Right cardiac atrium (tissue), 5 donors: ENCODE measurements at places on chromosomes 6 and 20. TPM values are rescaled to one million over a fixed set of nuclear protein-coding genes. Genes with fewer than 3 reads are reported as not detected.
A peak's percentile ranks its signal among the peaks of the same experiment; 100 is the strongest.

- no peak for DNase-seq
These were observed 7.2 kb upstream of the UQCC2 start for GRCh38 chr6:33718713-33719112.

HDDC2 gene
- total RNA-seq: 103 TPM

- DNase-seq: no peak
These were observed 81.0 kb downstream of the NDUFAF5 start for GRCh38 chr20:13865791-13866351.

GRCh38 chr6:1436334-1437306 is 47.2 kb downstream of the FOXF2 start:
- DNase-seq: no peak

GRCh38 chr20:54642864-54643667 is 167.7 kb downstream of the DOK5 start:
- DNase-seq: no peak

CD24 gene
- total RNA-seq: 0.60 TPM

- DNase-seq: peak; percentile 86
These were observed 88.3 kb downstream of the CEBPB start for GRCh38 chr20:50278684-50279531.

DNA sequence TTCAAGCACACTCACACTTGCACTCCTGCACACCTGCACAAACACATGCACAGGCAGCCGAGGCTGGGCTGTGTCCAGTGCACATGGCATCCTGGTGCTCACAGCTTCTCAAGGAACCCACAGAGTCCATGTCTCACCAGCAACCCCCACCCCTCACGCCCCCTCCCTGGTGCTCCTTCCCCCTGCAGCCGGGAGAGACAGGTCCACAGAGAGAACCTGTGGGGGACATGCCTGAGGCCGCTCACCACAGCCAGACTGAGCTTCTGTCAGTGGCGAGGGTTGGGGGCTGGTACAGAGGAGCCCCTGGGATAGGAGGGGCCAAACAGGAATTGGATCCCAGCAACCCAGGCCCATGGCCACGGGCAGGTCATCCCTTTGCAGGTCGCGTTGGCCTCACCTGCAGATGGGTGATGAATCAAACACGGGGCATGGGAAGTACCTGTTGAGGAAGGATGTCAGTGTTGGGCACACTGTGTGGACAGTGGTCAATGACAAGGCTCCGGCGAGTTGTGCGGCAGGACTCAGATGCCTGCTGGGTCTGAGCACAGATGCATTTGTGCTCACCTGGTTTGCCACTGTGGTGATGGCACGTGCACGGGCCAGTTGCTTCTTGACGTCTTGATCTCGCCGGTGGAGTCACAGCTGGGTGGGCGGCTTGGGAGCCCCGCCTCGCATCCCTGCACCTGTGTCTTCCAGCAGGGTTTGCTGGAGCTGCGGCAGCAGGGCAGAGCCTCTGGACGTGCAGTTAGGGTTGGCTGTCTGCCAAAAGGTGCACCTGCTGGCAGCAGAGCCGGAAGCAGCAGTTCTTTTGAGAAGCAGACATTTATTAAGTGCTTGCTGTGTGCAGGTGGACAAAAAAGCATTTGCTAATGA is 113.0 kb downstream of the ERMARD start:
- DNase-seq: no peak

DNA sequence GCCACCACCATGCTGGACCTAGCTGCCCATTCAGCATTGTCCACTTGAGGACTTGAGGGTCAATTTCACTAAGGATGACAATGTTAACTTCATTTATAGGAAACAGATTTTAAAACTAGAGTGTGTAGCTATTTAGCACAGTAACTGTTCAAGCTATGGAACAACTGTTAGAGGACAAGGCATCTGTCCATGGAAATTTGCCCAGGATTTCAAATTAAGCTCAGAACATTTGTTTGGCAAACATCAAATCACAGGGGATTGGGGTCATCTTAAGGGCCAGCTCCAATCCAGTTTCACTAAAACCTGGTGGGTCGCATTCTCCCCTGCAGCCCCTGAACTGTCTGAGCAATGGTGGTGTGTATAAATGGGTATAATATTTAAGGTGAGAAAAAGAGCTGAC is 35.1 kb downstream of the PM20D2 start:
- DNase-seq: no peak

- no peak for DNase-seq
These were observed 9.2 kb downstream of the SCGN start for GRCh38 chr6:25661129-25661779.

- DNase-seq: no peak
These were observed 5.7 kb downstream of the SDCBP2 start for GRCh38 chr20:1323256-1323655.

SIGLEC1 gene
- total RNA-seq: 12.3 TPM

DNA sequence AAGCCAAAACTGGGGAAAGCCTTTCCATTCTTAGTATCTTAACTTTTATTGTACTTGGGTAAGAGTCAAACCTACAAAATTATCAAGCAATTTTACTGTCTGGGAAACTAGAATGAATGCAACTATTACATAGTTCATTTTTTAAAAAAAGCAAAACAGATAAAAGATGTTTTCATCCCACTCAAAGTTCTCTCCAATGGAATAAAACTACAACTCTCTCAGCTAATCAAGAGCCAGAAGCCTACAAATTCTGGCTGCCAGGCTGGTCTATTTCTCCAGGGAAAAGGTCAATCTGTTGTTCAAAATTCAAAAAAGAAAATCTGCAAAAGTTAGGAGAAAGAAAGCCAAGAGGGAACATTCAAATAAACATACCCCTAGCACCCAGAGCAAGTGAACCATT is 56.2 kb downstream of the COL12A1 start:
- DNase-seq: no peak

- peak; percentile 22 for DNase-seq
These were observed 627.8 kb downstream of the DOK5 start for GRCh38 chr20:55103188-55103587.

DNA sequence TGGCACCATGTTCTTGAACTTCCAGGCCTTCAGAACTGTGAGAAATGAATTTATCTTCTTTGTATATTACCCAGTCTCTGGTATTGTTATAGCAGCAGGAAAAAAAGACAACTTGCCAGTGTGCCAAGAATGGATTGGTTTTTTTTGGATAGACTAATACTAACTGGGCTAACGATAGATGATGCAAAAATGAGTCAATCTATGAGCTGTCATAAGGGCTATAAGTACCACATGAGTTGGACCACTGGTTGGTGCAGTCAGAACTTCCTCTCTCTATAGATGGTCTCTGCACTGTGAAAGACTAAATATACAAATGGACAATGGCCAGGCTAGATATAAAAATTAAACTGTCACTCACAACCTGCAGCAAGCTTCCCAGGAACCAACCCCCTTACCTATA is 87.6 kb upstream of the COL21A1 start:
- DNase-seq: no peak

- no peak for DNase-seq
These were observed 106.2 kb downstream of the ARHGAP18 start for GRCh38 chr6:129603741-129604140.

DNA sequence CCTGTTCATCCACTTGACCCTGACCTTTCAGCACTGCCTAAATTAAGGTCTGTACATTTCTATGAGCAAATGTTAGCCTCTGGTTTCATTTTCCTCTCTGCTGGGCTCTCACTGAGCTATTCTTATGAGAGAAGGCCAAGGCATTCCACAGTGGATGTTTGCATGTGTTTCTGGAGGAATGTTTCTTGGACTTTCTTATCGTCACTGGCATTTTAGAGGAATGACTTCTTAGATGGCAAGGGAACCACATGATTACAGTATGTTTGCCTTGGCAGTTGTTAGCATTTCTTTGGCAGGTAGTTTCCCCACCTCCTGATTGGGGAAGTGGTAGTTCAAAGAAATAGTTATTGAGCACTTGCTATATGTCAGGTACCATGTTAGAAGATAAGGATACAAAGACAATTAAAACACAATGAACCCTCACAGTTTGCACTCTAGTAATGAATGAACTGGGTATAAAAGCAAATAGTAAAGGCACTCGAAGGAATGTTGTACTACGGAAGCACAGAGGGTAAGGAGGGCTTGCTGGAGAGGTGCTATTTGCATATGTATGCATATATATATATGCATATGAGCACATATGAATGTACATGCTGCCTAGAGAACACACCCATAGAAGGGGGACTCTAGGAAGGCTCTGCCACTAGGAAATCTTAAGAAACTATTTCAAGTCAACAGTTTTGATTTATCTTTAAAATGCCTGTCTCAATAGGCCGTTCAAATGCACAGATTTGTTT is 307.4 kb downstream of the EYA4 start:
- no peak for DNase-seq

DNA sequence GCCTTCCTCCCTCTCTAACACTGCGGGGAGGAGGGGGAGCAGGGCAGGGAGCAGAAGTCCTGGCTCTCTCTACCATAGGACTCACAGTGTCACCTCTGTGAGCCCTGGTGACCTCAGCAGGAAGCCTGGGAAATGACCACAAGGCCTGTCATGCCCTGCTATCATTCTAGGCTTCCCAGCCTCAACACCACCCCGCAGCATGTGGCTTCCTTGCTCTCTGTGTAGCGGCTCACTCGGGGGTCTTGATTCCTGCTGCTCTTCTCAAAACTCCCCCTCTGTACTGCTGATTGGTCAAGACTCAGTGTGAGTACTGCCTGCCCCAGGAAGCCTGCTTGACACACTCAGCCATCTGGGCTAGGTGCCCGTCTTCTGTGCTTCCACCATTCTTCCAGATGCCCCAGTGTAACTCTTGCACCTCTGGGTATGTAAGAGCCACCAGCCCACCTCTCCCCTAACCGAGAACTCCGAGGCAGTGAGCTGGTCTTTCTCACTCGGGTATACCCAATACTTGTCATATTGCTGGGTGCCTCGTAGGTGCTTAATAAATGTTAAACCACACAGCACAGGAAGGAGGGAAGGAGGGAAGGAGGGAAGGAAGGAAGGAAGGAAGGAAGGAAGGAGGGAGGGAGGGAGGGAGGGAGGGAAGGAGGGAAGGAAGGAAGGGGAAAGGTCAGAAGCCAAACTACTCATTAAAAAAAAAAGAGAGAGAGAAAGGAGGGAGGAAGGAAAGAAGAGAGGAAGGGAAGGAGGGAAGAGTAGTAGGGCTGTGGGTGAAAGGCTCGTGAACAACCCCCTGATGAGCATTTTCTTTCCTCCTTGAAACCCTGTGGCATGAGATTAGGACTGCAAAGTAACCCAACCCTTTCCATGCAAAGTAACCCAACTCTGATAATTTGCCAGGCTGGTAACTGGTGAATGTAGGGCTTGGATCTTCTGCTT is 5.0 kb downstream of the MDFI start:
- no peak for DNase-seq

TINAG gene
- total RNA-seq: 0.76 TPM

GRCh38 chr20:52004018-52004417 is 187.6 kb downstream of the ZFP64 start:
- no peak for DNase-seq

DNA sequence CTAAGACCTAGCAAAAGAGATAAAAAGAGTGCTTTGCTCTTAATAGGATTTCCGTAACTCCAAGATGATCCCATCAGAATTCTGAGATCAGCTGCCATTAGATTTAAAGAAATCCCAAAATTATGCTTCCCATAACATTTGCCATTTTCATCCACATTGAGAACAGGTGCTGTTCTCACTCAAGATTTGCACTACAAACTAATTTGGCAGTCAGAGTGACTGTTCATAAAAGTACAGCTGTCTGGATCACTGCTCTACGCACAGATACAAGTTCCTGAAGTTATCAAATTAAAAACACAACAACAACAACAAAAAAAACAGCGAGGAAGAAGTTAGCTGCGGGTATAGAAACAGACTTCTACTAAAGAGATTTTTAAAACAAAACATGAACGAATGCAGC is 58.1 kb downstream of the ASCC3 start:
- no peak for DNase-seq

DNA sequence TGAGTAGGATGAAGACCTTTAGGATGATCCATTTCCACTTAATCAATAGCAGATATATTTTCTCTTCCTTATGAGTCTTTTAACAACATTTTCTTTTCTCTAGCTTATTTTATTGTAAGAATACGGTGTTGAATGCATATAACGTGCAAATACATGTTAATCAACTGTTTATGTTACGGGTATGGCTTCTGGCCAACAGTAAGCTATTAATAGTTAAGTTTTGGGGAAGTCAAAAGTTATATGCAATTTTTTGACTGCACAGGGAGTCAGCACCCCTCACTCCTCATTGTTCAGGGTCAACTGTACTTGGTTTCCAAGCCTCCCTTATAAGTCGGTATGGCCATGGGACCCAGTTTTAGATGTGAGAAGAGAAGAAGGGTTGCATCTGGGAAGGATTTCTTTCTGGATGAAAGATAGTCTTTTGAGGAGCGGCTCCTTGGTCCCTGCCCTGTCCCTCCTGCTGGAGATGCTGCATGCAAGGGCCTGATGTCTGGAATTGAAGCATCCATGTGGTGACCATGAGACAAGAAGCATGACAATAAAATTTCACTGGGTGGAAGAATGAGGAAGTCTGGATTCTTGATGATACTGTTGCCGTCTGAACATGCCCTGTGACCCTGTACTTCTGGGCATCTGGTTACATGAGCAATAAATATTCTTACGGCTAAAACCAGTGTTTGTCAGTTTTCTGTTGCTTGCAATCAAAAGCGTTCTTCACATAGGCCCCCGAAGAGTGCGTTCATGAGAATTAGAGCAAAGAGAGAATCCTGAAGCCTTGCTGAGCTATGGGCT is 194.7 kb upstream of the PMEPA1 start:
- no peak for DNase-seq

RNF182 gene
- not detected for total RNA-seq

DNA sequence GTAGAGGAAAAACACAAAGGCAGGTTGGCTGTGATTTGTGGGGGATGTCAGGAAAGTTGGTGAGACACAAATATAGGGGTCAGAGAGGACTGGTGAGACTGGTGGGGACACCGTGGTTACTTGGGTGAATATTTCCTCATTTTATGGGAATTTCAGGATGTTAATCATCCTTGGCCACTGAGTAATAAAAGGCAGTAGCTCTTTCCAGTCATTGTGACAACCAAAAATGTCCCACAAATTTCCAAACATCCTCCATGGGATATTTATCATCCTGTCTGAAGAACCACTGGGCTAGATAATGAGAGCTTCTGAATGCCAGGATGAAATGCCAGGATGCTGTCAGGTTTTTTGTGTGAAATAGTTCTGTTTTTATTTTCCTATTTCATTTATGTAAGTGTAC is 374.1 kb downstream of the CD109 start:
- no peak for DNase-seq

DNA sequence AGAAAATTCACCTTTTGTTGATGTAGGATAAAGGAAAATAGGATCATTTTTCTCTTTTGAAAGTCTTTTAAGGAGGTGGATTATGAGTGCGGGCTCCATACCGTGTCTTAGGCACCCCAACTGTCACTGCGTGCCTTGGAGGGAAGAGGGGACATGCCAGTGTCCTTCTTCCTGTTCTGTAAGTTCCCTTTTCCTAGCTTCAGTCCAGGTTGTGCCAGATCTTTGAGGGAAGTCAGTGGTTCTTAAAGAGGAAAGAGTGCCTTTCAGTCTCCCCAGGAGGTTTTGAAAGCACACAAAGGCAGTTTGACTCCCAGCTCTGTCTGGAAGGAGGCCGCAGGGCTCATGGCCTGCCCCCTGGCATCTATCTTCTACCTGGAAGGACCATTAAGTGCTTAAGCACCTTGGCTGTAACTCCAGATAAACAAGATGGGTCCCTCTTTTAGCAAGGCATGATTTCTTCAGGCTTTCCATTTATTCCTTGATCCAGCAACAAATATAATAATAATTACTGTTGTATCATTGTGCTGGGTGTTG is 13.0 kb downstream of the EFCAB8 start:
- no peak for DNase-seq
